ENCODE measurements at places on chromosomes 3 and 15.

DNA sequence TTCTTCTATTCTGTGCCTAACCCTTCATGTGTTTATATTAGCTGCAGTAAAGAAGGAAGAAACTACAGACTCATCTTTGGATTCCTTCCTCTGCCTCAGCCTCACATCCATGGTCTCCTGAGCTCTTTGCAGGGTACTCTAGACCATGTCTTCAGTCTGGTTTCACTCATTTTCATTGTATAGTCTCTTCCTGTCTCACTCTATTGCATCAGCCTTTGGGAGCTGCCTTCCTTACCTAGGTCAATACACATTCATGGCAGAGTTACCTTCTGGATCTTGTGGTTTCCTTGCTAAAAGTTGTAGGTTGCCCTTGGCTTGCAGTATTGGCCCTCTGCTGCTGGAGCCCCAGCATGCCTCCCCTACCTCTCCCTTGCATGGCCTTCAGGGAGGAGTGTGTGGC lies 31.5 kb upstream of the SCAANT1 start:
- DNase-seq: no peak

DNA sequence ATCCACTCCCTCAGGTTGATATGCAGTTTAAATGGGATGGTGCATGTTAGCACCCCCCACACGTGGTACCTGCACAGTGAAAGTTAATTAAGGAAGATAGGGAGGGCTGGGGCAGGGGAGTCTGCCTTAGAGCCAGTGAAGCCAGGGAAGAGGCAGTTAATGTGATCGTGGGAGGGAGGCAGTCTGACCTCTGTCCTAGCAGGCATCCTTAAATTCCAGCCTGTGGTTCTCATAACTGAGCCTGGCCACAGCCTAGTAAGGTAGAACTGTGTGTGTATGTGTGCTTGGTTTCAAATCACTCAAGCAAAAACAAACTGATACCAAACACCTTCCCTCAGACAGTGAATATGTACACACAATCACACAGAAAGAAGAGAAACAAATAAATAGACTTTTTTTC lies 319.1 kb upstream of the TLE3 start:
- DNase-seq: no peak

- no peak for DNase-seq
These were observed 37.9 kb downstream of the ACP3 start for GRCh38 chr3:132354916-132355702.

GRCh38 chr3:195101001-195101583 lies 169.9 kb downstream of the XXYLT1 start:
- DNase-seq: no peak

GRCh38 chr15:67510597-67511190 lies 10.2 kb upstream of the C15orf61 start:
- no peak for DNase-seq

DNA sequence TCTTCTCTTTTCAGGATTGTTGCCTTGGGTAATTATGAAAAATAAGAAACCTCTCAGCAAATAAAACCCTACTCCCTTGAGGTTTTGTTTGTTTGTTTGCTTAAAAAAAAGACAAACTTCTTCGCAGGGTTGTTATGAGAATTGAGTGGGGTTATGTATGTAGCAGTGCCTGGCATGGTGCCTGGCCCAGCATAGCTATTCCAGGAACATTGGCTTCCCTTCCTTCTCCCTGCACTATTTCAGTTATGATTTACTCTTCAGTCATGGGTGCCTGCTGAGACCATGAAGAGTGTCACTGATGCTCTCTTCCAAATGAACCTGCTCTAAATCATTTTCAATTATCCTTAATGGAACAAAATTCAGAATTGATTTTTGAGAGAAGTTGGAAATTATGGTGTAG lies 283.5 kb upstream of the ROPN1 start:
- no peak for DNase-seq

- no peak for DNase-seq
These were observed 38.1 kb downstream of the PIGB start for GRCh38 chr15:55356985-55357585.

GRCh38 chr15:101167411-101167752 lies 84.5 kb downstream of the CHSY1 start:
- DNase-seq: no peak

GRCh38 chr3:46715507-46716175 lies 2.0 kb downstream of the PRSS50 start:
- no peak for DNase-seq

GRCh38 chr3:129348734-129349133 lies 70.1 kb downstream of the HMCES start:
- DNase-seq: no peak

DNA sequence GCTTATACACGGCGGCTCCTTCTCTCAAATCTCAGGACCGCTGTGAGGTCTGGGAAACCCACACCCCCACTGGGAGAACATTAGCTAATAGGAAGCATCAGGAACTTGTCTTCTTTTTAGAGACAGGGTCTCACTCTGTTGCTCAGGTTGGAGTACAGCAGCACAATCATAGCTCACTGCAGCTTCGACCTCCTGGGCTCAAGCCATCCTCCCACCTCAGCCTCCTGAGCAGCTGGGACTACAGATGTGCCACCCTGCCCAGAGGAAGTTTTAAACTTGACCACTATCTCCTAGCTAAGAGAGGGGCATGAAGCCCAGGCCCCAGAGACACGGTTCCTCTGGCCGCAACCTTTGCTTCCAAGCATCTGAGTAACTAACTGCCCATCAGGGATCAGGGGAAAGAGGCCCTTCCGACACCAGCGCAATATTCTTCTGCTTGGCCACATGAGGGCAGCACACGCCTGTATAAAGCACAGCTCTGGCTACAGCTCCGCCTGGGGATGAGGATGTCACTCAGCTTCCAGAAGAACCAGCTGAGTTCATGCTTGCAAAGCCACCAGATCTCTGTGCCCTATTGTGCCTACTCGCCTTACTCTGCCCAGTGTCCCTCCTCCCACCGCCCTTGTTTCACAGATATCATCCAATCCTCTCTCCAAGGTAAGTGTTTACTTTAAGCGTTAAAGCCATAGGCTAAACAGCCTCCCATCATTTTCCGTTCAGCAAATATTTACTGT lies 57.6 kb upstream of the SLC6A11 start:
- peak; percentile 68 for DNase-seq

DNA sequence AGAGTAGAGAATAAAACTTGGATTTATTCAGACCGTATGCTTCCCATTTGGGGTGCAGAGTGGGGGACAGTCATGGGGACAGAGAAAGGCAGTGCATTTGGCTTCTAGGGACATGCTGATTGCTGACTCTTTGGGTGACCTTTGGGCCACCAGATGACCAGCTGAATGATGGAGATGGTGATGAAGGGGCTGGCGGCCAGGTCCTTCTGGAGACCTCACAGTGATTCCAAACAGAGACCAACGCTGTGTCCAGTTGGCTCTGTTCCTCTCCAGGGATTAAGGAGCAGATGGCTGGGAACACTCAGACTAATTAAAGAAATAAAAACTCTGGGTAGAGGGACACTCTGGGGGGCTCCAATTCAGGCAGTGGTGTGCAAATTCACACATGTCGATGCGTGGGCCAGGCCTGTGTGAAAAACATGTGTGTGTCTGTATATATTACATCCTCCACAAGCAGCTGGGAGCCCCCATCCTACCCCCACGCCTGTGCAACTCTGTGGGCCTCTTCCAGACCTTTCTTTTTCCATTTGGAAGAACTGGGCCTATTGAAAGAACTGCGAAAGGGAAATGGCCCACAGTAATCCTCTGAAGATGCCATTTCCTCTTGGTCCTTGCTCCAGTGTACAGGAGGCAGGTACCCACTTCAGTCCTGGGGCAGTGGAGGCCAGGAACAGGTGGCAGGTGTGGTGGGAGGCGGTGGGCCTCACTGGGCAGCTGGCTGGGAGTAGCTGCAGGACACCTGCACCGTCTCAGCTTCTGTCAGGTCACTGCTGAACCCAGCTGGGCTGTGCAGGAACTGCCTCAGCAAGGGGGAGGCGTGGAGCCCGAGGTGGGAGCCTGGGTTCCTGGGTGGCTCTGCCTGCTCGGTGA lies 8.9 kb downstream of the XIRP1 start:
- no peak for DNase-seq

DNA sequence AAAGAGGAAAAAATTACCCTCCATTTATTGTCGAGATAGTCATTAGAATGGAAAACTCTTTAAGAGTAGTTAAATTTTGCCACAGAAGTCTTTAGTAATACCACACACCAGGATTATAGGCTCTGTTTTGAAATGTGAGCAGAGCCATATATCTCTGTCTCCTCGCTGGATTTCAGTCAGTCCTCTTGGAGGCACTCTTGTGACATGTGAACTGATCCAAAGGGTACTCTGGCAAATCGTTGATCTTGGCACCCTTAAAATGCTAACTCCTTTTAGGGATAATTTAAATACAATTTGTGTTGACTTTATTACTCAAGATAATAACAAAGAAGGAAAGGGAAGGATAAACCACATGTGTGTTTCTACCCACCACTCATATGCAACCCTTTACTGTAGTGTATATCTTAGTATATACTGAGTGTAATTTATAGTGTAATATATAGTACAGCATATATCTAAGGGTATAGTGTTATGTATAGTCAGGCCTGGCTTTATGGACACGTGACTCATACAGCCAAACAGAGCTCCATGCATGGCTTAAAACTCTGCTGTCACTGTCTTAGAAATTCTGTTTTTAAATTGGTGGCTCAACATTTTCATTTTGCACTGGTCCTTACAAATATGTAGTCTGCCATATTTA lies 12.3 kb upstream of the KPNA4 start:
- no peak for DNase-seq

DNA sequence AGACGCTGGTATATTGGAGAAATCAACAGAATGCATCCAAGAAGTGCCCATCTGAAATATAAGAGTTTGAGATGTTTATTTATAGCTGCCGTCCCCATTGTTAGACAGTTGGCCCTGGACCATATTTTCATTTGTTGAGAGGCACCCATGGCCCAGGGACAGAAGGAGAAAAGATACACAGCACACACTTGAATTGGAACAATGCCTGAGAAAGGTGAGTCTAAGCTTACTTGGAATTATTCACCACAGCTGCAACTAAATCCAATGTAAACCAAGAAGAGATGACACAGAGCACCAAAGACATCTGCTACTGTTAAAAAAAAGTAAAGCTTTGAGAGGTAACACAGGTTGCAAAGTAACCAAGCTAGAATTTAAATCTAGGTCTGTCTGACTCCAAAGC lies 525.5 kb upstream of the NAALADL2 start:
- DNase-seq: no peak

GRCh38 chr3:42891042-42891441 lies 14.9 kb upstream of the ZNF662 start:
- DNase-seq: no peak

DNA sequence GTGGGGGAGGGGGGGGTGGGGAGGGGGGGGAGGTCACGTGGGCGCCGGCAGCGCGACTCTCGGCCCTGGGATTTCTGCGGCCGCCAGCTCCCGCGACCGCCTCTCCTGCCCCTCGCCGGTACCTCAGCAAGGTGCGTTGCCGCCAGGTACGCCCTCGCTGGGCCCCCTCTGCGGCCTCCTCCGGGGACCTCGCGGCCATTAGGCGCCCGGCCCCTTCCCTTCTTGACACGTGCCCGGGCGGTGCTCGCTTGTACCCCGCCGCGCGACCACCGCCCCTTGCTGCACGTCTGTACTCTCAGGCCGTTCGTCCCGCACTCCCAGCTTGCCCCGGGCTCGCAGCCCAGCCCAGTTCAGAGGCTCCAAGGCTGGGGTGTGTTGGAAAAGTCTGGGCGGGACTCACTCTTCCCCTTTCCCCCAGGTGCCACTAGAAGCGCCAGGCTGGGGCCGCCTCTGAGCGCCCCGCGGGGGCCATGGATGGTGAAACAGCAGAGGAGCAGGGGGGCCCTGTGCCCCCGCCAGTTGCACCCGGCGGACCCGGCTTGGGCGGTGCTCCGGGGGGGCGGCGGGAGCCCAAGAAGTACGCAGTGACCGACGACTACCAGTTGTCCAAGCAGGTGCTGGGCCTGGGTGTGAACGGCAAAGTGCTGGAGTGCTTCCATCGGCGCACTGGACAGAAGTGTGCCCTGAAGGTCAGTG lies at the start of gene MAPKAPK3:
TSS of gene MAPKAPK3 (plus strand) at position 56 of the 696 bp plus-strand sequence. CDS start at position 471, 415 bp downstream.
- DNase-seq: no peak

DNA sequence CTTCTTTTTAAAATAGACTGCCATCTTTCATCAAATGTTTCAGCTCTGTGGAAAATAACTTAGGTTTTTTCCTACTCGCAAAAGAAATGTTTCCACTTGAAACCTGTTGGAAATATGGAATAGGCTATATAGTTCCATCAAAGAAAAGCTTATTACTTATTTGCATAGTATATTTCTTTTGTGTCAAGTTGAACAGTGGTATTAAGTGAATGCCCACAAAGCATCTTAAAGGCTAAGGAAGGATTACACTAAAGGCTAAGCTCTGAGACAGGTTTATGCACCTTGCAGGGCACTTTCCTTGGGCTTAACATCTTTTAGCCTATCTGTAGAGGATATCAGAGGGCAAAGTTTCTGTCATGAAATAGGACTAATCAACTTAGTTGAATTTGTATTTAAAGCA lies at the start of gene SAMD7:
TSS of gene SAMD7 (plus strand) at position 301 of the 400 bp plus-strand sequence. CDS start 7,927 bp downstream, outside the sequence.
- no peak for DNase-seq

DNA sequence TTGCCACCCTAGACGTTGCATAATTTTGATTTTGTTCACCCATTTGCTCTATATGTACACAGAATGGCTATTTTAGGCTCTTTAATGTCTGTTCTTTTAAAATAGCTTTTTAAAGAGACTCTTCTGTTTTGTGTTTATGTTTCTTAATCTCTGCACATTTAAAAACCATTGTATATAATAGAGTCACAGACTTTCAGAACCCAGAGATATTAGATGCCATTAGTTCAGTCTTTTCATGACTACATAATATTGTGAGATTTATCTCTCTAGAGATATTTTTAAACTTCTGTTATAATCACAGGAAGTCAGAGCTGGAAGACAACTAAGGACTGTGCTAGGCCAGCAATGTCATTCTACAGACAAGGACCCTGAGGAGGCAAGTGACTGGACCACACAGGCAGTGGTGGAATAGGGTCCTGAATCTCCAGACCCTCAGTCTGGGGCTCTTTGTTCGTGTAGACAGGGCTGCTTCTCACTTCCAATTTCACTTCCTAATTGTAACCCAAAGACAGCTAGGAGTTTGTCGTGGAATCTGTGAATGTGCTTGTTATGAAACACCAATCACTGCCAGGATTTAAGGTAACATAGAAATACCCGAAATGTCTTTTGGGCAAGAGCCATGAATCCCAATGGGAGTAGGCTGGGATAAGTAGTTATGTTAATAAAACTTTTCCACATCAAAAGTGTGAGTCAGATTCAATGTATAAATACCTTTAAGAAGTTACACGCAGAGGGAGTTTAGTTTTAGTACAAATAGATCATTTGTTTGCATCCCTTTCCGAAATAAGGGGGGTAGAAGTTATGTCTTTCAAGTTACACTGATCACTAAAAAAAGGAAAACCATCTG lies 165.2 kb upstream of the ROPN1 start:
- DNase-seq: no peak

- DNase-seq: no peak
These were observed 22.1 kb downstream of the MAPKAPK3 start for GRCh38 chr3:50639055-50639494.
